NCI-H2171 (cell line): ENCODE measurements at places on chromosomes 3 and 15.

GRCh38 chr3:129315998-129316247 lies 37.3 kb downstream of the HMCES start:
- no peak for DNase-seq

- no peak for DNase-seq
Measured at GRCh38 chr3:107810171-107811071, 280.4 kb downstream of the CD47 start.

- DNase-seq = no peak
Measured at GRCh38 chr3:164781755-164782154, 296.5 kb downstream of the SI start.

DNA sequence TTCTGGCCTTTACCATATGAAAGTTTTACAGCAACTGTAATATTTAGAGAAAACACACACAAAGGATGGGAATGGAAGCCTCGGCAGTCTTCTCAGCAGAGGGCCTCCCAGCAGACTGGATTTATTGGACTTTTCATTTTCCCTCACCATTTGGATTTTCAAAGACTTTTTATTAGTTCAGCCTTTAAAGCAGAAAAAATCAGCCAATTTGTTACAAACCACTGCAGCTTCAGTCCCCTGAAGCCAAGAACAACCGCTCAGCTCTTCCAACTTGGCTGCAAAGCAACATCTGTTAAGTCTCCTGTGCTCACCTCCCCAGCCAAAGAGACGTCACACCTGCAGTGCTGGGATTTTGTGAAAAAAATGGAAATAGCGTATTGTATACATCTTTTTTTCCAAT lies 120.8 kb downstream of the GMPS start:
- DNase-seq = no peak

DNA sequence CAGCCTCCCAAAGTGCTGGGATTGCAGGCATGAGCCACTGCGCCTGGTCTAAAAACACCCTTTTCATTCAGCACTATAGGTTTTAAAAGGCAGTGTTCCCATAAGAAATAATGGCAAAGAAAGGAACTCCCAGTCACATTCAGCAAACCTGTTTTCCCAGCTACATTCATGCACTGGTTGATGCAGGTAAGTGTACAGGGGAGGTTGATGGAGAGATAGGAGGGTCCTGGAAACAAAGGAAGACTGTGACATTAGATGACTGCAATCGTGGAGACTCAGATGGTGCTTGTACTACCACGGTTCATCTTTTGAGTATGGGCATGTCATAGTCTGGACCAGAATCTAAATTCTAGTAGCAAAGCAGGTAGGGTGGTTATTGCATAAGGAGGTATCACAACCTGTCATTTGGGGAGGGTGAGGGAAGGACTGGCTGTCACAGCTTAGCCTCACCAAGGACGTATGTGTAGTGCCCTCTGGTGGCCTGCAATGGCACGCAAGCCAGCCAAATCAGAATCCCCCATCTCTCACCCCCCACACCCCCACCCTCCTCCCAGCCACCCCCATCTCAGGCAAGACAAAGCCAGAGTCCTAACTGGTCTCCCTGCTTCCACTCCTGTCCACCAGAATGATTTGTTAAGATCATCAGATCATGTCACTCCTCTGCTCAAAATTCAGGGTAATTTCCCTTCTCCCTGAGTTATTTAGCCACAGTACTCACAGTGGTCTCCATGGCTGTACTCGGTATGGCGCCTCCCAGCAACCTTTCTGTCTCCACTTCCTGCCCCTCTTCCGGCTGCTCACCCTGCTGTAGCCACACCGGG lies 28.8 kb upstream of the UBL7 start:
- no peak for DNase-seq

- no peak for DNase-seq
Measured at GRCh38 chr15:38867556-38867955, 302.9 kb upstream of the RASGRP1 start.

DNA sequence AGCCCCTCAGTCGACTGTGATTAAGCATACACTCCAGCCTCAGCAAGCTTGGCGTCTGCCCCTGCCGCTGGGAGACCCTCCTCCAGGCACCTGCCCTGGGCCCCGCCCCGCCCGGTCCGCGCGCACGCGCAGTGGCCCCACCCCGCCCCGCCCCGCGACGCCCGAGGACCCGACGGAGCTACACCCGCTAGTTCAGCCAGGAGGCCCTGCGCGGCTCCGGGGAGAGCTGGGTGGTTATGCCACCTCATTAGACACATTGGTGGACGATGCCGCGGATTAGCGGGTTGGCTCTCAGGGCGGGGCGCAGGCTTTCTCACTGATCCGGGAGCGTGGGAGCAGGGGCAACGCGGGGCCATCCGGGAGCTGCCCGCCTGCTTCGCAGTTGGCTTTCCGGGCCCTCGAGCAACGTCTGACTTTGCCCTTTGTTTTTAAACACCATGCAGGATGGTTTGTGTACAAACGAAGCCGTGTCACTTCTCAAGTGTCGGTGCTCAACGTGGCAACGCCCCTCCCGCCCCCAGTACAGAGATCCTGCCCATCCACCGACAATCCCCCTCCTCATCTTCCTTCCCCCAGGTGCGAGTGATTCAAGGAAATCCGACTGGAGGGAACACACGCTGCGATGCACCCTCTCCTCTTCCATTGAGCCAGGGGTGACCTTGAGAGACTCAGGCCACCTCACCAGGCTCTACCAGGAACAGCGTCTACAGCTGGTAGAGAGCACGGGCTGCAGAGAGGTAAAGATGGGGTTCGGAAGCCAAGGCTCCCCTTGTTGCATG lies 109.3 kb downstream of the SHQ1 start:
- peak; percentile 41 for DNase-seq

DNA sequence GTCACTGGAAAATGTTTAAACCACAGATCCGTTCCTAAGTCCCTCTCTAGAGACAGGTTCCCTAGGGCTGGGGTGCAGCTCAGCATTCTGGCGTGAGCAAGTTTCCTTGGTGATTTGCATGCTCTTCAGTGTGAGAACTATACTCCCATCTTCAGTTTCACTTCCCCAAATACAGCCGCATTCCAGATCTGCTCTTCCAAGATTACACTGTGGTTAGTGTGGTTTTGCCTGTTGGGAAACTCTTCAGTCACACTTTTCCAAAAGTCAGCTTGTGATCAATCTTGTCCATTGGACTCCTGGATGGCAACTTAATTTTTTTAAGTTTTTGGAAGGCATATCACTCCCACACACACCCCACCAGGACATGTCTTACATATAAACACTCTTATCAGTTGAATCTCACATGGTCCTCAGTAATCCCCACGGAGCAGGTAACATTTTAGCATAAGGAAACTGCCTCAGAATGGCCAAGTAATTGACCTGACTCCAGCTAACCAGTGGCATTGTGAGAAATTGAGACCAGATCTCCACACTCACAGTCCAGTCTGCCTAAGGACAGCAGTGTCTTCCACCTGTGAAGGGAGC lies 33.5 kb upstream of the PTPN23 start:
- DNase-seq = no peak

DNA sequence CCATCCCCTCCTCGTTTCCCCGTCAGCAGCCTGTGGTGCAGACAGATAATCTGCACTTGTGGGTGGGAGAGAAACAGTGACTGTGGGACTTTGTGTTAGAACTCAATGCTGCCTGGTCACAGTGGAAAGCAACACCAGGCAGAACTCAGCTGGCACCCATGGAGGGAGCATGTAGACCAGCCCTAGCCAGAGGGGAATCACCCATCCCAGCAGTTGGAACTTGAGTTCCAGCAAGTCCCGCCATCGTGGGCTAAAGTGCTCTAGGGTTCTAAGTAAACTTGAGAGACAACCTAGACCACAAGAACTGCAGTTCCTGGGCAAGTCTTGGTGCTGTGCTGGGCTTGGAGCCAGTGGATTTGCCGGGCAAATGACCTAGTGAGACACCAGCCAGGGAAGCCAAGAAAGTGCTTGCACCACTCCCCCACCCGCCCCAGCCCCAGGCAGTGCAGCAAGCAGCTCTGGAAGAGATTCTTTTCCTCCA lies 24.4 kb downstream of the ISG20 start:
- no peak for DNase-seq

DNA sequence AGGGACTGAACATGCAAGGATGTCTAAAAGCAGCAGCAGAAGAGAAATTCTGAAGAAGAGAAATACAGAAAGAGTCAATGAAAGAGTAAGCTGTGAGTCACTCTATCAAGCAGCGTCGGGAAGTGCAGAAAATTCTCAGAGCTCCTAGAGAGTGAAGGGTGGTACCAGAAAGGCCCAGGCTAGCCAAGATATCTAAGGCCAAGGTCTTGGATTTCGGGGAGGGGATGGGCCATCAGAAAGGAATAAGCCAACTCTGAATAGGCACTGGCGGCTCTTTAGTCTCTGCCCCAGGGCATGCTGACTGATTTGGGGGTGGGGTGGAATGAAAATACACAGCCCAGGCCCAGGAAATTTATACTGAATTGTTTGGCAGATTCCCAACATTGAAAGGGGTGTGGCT lies 70.8 kb downstream of the GPR156 start:
- no peak for DNase-seq

DNA sequence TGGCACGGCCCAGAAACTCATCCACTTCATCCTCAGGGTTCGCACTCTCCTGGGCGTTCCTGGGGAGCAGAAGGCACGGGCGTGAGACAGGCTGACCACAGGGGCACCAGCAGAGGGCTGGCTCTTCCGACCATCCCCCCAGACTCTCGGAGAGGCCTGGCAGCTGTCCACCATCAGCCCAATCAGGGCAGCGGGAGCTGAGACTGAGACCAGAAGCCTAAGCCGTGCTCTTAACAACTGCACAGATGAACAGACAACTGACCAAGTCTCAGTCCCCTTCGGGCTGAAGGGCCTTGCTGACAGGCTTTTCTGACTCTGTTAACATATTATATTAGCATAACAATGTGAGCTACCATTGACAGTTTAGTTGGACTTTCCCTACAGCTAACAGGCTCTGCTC lies 118.0 kb downstream of the SEC22A start:
- no peak for DNase-seq

- no peak for DNase-seq
Measured at GRCh38 chr3:122681284-122681973, 790 bp downstream of the PARP14 start.

DNA sequence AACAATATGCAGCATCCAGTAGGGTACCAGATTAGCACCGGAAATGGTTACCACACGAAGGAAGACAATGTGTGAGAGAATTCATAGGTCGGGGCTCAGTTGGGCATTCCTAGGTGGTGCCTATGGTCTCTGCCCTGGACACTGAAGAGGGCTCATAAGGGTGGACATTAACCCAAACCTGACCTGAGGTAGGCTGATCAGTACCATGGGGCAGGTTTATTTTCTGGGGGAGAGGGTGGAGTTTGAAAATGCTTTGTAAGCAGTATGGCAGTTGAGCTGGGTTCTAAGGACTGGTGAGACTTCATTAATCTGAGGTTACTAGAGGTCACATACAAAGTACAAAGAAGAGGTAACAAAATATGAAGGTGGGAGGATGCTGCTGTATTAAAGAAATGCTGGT lies 68.4 kb downstream of the RPL22L1 start:
- no peak for DNase-seq

- no peak for DNase-seq
Measured at GRCh38 chr15:79640206-79640605, 208.1 kb downstream of the MINAR1 start.

- no peak for DNase-seq
Measured at GRCh38 chr3:30696403-30696819, 90.0 kb downstream of the TGFBR2 start.

DNA sequence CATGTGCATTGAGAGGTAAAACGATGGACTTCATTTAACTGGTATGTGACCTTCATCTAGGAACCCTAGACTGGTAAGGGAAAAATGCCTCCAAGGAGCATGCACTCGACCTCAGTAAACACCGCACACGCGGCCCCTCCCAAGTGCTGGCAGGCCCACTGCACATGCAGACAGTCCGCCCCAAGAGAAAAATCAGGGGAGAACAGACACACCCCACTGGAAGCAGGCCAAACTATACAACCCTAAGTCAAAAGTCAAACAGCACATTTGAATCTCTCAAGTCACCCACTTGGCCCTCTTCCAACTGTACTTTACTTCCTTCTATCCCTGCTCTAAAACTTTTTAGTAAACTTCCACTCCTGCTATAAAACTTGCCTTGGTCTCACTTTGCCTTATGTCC lies 250.1 kb upstream of the HES1 start:
- DNase-seq = no peak

GRCh38 chr3:24740326-24740725 lies 245.7 kb upstream of the THRB start:
- DNase-seq = peak; percentile 65

GRCh38 chr3:37241880-37242279 lies 67.5 kb upstream of the LRRFIP2 start:
- DNase-seq = no peak

GRCh38 chr15:41568350-41569017 lies 9.5 kb downstream of the TYRO3 start:
- no peak for DNase-seq

- DNase-seq = no peak
Measured at GRCh38 chr15:61682891-61683735, 377.1 kb downstream of the VPS13C start.

DNA sequence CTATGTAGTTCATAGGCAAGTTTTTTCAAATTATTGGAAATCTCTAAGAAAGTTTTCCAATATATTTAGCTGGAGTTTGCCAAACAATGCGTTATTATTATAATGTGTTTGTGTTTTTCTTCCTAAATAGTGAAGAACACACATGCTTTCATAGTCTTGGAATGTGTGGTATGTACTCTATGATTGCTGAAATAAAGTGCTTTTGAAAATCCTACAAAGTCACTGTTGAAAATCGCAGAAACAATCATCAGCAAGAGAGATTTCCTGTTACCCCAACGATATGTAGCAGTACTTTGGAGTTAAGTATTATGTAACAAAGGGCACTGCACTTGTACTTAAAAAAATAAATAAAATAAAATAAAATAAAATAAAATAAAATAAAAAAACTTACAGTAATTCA lies 796.2 kb downstream of the NAALADL2 start:
- DNase-seq = no peak

- no peak for DNase-seq
Measured at GRCh38 chr3:112047264-112047663, 12.7 kb downstream of the TMPRSS7 start.

DNA sequence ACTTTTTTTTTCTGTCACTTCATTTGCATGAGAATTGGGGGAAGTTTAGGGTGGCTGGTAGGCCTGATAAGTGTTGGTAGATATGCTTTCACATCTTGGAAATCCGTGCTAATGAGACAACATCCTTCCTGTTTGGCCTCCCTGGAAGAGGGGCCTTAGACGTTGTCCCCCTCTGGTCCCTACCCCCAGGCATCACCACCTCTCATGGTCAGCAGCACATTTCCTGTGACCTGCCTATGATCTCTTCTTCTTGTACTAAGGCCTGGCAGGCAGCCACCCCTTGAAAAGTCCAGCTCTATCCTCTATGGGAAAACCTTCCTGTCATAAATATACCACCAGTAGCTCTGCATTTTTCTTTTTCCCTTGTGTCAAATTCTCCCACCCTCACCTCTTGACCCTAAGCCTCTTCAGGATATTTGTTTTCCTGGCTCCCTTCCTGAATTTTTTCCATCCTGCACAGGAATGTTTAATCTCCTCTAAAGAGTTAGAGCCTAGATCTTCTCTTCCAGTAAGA lies 107.8 kb downstream of the SNRK start:
- no peak for DNase-seq

- DNase-seq = no peak
Measured at GRCh38 chr3:119069725-119070124, 35.1 kb upstream of the IGSF11 start.
